Left renal pelvis (tissue), 4 donors: ENCODE measurements at places on chromosomes 5 and 9. TPM values are rescaled to one million over a fixed set of nuclear protein-coding genes. Genes with fewer than 3 reads are reported as not detected.

ITGA1 gene
- 61.4 TPM for polyA plus RNA-seq

VLDLR gene
- 31.6 TPM for polyA plus RNA-seq

DNA sequence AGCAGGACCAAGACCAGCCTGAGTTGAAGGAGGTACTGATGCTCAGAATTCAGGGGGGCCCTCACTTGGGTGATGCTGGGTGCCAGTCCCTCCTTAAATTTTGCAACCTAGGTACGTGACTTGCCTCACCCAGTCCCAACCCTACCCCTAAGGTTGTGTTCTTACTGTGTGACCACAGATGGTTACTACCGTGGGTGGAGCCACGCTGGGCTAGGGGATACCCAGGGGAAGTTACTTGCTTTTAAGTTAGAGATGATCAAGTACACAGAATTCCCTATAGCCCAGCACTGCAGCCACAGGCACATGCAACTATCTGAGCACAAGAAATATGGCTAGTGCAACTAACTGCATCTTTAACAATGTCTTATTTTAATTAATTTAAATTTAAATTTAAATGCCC lies 32.9 kb downstream of the NXNL2 start:
- DNase-seq: no peak

- no peak for DNase-seq
Measured at GRCh38 chr9:92726971-92727715, 37.5 kb downstream of the BICD2 start.

GRCh38 chr5:52838326-52839015 lies 50.8 kb downstream of the ITGA1 start:
- no peak for DNase-seq

TMEM215 gene
- polyA plus RNA-seq: 0.23 TPM

SH3PXD2B gene
- polyA plus RNA-seq: 37.2 TPM

GRCh38 chr5:61621202-61621650 lies 289.2 kb downstream of the ZSWIM6 start:
- DNase-seq: no peak

DNA sequence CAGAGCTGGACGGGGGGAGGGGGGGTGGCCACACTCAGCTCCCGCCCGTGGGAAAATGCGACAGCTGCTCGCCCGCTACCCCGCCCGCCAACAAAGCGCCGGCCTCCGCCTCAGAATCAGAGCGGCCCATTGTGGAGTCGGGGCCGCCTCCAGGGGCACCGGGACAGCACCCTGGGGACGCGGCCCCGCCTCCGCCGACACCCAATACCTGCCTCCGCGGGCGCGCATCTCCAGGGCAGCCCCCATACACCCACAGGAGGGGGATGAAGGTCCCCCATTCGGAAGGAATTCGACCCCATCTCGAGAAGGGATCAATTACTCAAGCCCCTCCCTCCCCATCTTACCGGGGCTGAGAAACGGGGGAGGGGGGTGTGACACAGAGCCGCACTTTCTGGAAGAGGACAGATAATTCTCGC lies 1.3 kb downstream of the NOTCH1 start:
- DNase-seq: no peak

GRCh38 chr9:26801772-26802171 lies 90.8 kb downstream of the CAAP1 start:
- DNase-seq: no peak

COL15A1 gene
- polyA plus RNA-seq: 36.1 TPM

FRMPD1 gene
- 0.72 TPM for polyA plus RNA-seq

NMUR2 gene
- polyA plus RNA-seq: not detected

DNA sequence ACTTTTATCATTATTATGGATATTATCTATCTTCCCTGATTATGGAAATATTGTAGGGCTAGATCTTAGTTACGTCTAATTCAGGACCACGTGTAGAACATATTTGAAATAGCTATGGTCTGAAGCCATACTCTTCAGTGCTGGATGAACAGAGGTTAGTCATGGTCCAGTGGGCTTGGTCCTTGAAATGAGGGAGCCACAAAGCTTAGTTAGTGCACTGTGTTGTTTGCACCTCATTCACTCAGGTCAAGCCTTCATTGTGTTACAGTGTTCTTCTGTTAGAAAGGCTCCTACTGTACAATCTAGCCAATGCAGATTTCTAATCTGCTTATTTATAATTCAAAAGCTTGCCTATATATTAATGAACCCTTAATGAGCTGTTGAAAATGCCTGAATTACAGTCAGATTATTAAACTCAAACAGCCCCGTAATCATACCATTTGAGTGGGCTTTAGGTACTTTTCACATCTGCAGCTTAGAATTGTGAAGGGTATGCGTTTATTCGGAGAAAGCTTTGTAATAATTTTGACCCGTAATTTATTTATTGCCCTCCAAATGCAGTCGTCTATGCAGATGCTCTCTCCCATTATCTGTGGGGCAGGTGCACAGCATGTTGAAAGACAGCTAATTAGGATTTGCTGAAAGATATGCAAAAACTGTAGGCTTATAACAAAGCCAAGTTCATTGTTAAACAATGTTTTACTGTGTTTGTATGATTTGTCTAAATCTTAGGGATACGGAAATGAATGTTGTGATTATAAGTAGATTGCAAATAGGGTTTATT lies 164.9 kb downstream of the PBX3 start:
- no peak for DNase-seq

DNA sequence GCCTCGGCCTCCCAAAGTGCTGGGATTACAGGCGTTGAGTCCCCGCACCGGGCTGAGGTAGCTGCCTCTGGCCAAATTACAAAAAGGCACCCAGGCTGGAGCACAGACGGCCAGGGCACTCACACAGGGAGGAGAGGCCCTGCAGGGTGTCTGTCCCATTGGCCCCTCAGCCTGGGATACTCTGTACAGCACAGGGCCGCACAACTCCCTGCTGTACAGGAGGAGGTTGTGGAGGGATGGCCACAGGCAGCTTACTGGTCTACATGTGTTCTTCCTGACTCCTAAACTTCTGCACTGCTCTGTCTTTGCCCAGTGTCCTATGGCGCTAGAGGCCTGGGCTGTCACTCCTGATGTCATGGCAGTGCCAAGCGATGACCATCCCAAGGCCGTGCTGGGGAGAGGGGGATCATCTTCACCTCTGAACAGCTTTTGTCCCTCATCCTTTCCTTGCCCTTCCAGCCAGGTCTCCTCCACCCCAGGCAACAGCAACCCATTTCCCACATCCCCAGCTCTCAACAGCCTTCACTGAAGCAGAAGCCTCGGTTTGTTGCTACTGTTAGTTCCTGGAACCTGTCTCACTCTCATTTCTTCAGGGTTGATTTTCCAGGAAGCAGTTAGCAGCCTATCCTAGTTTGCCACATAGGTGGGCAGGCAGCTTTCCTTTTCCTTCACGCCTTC lies 1.8 kb upstream of the CNOT6 start:
- DNase-seq: no peak

DNA sequence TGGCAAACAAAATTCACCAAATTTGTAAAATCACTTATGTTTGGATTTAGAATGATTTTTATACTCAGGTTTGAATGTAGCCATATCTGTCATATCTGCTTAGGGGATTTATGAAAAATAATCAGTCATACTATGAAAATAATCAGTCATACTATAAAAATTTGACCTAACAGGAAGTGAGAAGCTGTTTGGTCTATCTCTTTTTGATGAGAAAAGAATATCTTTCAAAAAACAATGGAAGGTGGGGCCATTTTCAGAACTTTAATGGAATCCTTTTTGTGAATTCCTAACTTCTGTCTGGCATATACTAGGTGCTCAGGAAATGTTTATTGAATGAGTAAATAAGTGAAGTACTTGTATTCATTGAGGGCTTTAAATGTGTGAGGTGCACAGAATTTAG lies 70.1 kb downstream of the CWC27 start:
- no peak for DNase-seq

SPAAR gene
- polyA plus RNA-seq: 0.71 TPM

GRCh38 chr9:120905315-120906164 lies 21.1 kb downstream of the TRAF1 start:
- no peak for DNase-seq

WDR36 gene
- polyA plus RNA-seq: 29.7 TPM

DNA sequence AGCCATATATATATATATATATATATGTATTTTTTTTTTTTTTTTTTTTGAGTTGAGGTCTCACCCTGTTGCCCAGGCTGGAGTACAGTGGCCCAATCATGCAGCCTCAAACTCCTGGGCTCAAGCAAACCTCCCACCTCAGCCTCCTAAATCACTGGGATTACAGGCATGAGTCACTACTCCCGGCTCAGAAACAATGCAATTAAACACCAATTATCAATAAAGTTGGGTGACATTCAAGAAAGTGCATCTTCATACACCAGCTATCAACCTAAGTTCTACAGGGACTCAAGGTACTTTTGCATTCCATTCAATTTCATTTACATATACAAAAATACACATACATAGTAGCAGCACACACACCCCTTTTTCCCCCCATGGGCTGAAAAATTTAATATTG lies 7.6 kb downstream of the FAM13B start:
- DNase-seq: no peak

- DNase-seq: no peak
Measured at GRCh38 chr5:80747922-80748321, 93.1 kb upstream of the DHFR start.

GRCh38 chr5:106094204-106094607 lies 1576.5 kb downstream of the EFNA5 start:
- DNase-seq: peak; percentile 31

DNA sequence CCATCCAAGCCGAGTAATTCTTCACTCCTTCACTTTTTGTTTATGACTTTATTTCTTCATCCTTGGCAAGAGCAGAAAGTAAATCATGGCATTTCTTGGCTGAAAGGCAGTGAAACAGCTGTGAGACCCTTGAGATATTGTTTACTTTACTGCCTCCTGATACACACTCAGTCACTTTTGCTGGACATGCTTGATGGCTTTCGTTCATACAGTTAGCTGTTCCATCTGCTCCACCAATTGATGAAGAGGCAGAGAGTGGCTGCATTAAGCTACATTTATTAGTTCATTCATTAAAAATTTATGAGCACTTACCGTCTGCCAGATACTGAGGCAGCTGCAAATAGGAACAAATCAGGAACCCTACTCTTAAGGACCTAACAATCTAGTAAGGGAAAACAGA lies 184.4 kb upstream of the OR13F1 start:
- DNase-seq: no peak

TMEM174 gene
- polyA plus RNA-seq: 22.5 TPM

DNA sequence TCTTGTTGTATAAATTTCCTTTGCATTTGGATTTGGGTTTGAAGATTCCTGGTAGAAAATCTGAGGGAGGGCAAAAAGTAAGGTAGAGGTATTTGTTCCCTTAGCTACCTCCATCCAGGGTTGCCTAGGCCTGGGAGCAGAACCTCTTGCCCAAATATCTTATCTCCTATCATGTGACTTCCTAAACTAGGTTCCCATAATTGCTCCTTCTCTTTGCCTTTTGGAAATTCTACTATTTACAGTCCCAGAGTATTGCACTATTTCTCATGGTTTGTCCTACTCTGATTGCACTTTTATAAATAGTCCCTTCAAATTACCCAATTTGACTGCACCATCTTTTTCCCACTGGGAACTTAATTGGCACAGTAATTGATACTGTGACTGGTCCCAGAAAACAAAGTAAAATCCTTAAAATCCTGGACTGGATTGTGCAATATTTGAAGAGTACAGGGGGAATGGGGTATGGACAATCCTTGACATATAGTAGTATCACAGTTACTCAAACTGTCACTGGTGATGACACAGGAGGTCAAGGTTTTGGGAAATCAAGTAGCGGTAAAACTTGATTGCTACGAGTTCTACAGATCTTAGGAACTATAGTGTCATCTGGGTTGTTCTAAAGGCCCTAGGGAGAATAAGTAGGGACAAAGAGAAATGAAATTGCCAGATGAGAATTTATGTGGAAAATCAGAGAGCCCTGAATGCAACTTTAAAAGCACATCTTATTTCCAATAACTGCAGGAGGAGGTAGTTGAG lies 31.5 kb upstream of the TMED7 start:
- no peak for DNase-seq

- DNase-seq: no peak
Measured at GRCh38 chr9:89295400-89295799, 15.6 kb upstream of the CKS2 start.

DNA sequence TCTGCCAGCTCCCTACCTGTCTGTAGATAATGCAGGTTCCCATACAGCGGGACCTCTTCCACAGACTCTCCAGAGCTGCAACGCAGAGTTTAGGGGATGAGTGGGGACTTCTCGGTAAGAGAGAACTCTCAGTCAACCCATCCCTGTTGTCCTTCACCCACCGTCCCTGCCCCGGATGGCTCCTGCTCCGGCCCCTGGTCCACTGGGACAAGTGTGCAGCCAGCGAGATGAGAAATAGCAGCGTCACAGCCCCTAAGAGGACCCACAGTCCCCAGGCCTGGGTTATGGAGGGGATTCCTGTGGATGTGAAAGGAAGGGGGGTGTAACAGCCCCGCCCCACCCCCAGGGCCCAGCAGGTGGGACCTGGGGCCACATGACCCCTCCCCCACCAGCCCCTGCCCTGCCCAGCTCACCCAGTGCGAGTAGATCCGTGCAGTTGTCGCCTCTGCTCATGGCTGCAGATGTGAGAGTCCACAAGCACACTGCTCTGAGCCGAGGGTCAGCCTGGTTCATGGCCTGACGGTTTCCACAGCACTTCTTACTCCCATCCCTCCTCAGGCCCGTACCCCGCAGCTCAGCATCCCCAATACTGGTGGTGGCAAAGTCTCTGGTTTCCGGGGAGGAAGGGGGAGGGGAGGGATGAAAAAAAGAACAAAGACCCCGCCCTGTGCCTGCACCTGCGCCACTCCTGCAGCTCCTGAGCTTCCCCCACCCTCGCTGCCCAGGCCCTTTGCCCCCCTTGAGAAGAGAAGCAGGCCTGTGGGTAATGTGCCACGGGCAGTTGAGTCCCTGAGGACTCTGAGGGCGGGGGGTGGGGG lies at the start of gene SIT1:
TSS of gene SIT1 (minus strand) at position 591 of the 818 bp plus-strand sequence. CDS start at position 513, 78 bp downstream.
- DNase-seq: no peak

PPIC gene
- 37.2 TPM for polyA plus RNA-seq

- DNase-seq: no peak
Measured at GRCh38 chr9:133888809-133889491, 103.2 kb downstream of the VAV2 start.

GRCh38 chr9:110615498-110615897 lies 36.0 kb upstream of the SVEP1 start:
- no peak for DNase-seq

DNA sequence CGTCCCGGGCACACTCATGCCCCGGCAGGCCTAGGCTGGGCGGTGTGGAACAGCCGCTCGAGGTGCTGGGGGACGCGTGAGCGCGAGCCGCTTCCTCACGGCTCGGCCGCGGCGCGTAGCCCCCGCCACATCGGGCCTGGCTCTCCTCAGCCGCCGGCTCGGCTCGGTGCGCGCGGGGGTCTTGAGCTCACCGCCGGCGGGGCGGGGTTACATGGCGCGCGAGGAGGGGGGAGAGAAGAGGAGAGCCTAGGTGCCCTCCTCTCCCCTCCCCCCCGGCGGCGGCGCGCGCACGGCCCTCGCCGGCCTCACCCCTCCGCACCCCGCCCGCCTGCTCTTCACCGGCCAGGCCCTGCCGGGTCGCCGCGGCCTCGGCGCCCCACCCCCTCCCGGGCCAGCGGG lies 7.7 kb downstream of the RANBP6 start:
- peak; percentile 71 for DNase-seq

GRCh38 chr5:150653145-150653761 lies 7.8 kb upstream of the MYOZ3 start:
- no peak for DNase-seq
